ENCODE measurements at places on chromosomes 11 and 22. TPM values are rescaled to one million over a fixed set of nuclear protein-coding genes. Genes with fewer than 3 reads are reported as not detected.

- H3K4me3 ChIP-seq: no peak overlapping the region
- peaks cover 18% of the 10 kb centered on the region for H3K4me1 ChIP-seq
- H3K27me3 ChIP-seq: no peaks in the 10 kb centered on the region
- peaks cover 91% of the 10 kb centered on the region for H3K36me3 ChIP-seq
- DNase-seq: no peak
These were observed 12.4 kb upstream of the MAPK11 start for GRCh38 chr22:50282361-50283155.

DNA sequence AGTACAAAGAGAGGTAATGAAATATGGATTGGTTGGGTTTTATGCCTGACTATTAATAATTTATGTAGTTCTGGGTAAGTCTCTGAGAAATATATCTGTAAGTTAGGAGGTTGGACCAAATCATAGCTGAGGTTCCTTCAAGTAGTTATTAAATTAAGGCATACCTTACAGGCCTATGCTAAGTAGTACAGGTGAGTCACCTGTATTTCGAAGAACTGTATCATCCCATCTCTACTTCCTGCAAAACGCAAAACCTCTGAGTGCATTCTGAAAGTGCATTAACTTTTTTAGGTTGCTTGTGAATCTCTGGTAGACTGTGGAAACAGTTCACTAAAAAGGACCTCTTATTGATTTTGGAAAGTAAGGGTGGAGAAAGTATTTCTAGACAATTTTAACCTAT lies 37.1 kb downstream of the APOL5 start:
- no peaks in the 10 kb centered on the region for H3K4me1 ChIP-seq
- no peaks in the 10 kb centered on the region for H3K27me3 ChIP-seq
- peaks cover 14% of the 10 kb centered on the region for H3K36me3 ChIP-seq

DNA sequence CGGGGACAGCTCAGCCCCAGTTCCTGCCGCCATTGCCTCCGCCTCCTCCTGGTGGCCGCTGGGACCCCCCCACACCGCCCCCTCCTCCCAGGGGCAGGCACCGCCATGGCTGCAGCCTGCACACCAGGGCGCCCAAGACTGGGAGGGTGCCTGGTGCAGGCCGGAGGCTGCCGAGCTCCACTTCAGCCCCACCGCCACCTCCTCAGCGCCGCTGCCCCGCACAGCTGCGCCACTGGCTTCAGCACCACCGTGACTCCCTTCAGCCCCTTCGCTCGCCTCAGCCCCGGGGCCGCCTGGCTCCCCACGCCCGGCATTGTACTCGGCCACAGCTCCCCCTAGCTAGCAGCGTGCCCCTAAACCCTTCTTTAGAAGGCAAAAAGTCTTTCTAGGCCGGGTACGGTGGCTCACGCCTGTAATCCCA lies 131.1 kb downstream of the CRYBB2 start:
- H3K4me3 ChIP-seq: no peak overlapping the region
- no peak overlapping the region for H3K27ac ChIP-seq
- peaks cover 59% of the 10 kb centered on the region for H3K36me3 ChIP-seq
- DNase-seq: no peak
- no peaks in the 10 kb centered on the region for H3K4me1 ChIP-seq

DNA sequence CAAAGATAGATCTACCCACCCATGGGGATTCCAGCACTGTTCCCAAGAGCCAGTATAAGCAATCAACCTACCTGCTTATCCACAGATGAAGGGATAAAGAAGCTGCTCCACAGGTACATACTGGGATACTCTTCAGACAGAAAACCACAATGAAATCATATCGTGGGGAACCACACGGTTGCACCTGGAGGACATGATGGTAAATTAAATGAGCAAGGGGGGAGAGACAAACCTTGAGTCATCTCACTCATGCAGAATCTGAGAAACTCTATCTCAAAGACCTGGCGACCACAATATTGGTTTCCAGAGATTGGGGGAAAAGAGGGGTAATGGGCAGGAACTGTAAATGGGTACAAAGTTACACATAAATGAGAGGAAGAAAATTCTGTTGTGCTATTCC lies 14.5 kb downstream of the RGL4 start:
- no peak for DNase-seq
- H3K27me3 ChIP-seq: no peaks in the 10 kb centered on the region
- no peak overlapping the region for H3K27ac ChIP-seq
- no peak overlapping the region for H3K4me3 ChIP-seq
- no peaks in the 10 kb centered on the region for H3K4me1 ChIP-seq

GRCh38 chr11:117582433-117582832 lies 214.6 kb downstream of the DSCAML1 start:
- no peak overlapping the region for H3K27ac ChIP-seq
- no peak for DNase-seq
- H3K4me3 ChIP-seq: no peak overlapping the region
- H3K4me1 ChIP-seq: peaks cover 12% of the 10 kb centered on the region
- no peaks in the 10 kb centered on the region for H3K27me3 ChIP-seq

The OR51L1 gene
- not detected for total RNA-seq

The SCGB1D2 gene
- total RNA-seq: not detected

The TMA7B gene
- not detected for total RNA-seq

Data from right atrium auricular region (tissue), 2 donors.